Bronchial epithelial cell (primary cell): ENCODE measurements at places on chromosomes 5 and 9.

DNA sequence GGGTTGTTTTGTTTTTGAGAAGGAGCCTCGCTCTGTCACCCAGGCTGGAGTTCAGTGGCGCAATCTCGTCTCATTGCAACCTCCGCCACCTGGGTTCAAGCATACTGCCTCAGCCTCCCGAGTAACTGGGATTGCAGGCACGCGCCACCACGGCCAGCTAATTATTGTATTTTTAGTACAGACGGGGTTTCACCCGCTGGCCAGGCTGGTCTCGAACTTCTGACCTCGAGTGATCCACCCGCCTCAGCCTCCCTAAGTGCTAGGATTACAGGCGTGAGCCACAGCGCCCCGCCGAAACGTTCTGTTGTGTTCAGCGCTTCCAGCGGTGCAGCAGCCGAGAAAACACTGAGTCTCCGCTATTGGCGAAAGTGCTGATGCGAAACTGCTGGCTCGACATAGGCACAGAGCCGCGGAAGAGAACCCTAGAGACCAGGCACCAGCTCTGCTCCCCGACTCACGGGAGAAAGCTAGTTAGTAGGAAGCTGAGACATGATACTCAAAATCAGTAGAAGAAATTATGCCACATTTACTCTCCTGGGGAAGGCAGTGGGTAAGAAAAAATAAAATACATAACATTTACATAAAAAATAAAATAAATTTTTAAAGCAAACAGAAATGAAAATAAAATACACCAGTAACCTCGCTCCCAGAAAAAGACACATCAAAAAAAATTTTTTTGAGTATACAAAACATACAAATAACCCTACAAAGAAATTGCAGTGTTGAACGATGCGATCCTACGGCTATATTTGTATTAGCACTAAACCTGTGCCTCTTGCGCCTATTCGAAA lies 31.6 kb downstream of the ANXA2R start:
- peak; percentile 84 for DNase-seq

DNA sequence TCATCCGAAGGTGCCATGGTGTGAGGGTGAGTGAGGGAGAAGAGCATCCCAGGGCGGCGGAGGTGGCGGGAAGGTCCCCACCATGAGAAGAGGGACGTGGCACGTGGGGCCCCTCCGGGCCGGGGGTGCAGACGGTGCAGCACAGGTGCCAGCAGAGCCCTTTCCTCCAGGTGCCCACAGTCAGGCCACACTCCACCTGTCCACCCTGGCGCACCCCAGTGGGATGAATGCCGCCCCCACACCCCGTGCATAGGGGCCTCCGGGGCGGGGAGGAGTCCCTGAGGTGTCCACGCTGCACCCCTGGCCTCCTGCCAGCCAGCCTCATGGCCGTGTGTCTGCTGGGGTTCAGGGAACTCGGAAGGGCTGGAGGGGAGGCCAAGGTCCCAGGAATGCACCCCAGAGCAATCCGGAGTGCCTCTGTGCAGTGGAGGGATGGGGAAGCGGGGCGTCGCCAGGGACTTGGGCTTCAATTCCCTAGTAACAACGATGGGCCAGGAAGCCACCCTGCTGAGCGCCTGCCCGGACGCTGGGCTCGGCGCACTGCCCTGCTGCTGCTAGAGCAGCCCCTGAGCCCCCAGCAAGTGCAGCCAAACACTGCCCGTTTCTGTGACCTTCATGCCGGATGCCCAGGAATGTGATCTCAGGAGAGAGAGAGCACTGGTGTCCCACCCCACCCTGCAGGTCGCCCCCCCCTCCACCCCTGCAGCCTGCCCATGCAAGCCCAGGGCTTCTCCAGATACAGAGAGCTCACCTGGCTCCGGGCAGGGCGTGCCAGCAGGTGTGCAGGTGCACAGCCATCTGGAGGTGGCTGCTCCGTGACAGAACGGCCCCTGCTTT lies 8.8 kb upstream of the NACC2 start:
- no peak for DNase-seq

DNA sequence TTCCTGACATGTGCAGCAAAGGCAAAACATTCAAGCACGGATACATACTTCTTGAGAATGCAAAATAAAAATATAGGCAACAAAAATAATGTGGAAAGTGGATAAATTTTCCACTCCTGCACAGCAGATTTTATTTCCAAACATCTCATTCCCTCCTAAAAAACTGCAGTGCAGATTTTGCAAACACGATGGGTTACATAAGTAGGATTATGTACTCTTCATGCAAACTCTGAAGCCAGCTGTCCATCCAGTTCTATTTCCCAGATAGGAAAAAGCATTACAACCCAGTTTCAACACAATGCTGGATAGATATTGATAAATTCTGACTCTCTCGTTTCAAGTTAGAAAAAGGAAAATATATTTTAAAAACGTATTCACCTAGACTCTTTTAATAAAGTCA lies 52.7 kb upstream of the CCNG1 start:
- DNase-seq, result no peak

GRCh38 chr9:26939955-26940711 lies 6.9 kb downstream of the PLAA start:
- DNase-seq, result no peak

DNA sequence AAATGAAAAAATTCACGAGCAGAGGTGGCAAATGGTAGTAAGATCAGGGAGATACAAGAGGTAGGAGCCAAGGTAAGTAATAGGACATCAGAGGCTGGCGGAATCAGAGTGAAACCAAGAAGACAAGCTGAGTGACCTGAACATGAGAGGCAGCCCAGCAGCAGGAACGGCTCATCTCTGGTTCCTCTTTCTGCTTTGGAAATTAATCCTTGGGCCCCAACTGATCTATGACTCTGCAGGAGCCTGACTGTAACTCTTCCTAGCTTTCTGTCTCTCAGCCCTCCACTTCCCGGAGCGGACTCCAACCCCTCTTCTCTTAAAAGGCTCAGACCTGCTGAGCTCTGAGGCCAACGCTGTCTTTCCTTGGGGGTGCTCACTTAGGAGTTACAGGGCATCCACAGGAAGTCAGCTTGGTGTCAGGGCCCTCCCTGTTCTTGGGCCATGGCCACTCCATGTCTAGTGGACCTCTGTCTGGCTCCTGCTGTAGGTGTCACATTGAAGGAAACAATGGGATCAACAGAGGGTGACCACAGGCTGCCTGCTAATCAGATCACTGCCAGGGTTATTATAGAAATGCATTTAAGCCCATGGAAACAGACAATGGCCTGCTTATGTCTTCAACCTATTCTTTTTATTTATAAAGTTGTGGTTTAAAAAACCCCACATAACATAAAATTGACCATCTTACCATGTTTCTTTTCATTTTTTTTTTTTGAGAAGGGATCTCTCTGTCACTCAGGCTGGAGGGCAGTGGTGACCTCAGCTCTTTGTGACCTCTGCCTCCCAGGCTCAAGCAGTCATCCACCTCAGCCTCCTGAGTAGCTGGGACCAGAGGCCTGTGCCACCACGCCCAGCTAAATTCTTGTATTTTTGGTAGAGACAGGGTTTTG lies 22.5 kb upstream of the SHB start:
- DNase-seq, result no peak

- no peak for DNase-seq
These were observed 100.4 kb downstream of the ZNF354C start for GRCh38 chr5:179160584-179160983.

DNA sequence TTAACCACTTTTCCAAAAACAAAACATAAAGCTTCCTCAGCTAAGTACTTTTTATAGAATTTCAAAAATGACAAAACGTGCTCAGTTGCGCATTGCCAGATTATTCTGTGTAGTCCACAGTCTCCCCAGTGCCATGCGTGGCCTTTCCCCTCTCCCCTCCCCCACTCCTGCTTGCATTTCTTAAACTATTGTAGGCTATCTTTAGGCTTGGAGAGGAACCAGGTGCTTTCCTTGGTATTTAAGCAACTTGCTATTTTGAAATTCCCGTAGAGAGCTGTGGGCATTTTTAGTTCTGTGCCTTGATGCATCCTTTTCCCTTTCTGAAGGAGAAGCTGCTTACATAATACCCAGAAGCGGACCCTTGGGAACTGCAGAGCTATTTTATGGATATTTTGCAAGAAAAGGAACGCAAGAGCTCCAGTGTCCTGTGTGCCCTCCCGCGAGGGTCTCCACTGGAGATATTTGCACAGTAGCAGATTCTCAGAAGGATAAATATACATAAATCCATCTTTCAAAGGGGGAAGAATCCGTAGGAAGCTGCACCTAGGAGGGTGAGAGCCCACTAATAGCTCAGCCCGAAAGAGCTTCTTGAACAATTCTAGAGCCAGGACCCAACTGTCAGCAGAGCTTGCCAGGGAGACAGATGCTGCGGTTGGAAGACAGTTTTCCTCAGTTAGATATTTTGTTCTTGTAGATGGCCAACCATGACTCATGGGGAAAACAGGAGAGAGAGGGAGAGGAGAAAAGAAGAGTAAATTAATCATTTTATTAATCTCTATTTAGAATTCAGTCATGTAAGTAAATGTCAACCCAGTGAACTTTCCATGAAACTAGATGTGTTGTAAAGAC lies 1298.3 kb upstream of the WWC1 start:
- DNase-seq, result no peak
